ENCODE measurements at places on chromosomes 3 and 15. TPM values are rescaled to one million over a fixed set of nuclear protein-coding genes. Genes with fewer than 3 reads are reported as not detected.

The CAMP gene
- 0.98 TPM for polyA plus RNA-seq

DNA sequence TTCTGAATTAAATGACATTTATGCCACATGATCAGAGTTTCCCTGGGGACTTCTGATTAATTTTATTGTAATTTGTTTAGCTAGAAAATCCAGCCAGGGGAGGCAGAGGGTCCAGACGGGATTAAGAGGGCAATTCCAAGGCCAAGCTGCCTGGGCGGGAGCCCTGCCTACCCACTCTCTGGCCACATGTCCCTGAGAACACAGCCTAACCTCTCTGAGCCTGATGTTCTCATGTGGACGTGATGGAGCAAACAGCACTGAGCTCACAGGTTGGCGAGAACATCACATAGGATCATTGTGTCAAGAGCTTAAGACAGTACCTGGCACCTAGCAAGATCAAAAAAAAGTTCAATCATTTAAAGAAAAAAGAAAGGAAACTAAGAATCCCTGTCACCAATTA, 1.0 kb downstream of the LRRC2 start:
- DNase-seq, result no peak

DNA sequence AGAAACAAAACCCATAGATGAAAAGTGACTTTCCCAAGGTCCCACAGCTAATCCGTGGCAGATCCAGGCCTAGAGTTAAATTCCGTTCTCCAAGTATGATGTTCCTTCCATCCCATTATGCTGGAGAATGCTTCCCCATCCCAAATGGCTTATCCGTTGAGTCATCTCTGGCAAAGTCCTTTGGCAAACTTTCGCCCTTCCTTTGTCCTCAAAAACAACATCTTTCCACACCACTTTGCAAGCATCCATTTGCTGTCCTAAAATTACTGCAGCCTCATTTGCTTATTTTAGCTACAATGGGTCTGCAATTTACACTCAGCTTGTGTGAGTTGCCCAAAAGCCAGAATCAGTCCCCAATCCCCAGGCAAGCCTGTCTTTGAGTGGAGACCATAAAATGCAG, 304.0 kb upstream of the TLE3 start:
- DNase-seq, result peak; percentile 61

The ANKRD63 gene
- 0.40 TPM for polyA plus RNA-seq

DNA sequence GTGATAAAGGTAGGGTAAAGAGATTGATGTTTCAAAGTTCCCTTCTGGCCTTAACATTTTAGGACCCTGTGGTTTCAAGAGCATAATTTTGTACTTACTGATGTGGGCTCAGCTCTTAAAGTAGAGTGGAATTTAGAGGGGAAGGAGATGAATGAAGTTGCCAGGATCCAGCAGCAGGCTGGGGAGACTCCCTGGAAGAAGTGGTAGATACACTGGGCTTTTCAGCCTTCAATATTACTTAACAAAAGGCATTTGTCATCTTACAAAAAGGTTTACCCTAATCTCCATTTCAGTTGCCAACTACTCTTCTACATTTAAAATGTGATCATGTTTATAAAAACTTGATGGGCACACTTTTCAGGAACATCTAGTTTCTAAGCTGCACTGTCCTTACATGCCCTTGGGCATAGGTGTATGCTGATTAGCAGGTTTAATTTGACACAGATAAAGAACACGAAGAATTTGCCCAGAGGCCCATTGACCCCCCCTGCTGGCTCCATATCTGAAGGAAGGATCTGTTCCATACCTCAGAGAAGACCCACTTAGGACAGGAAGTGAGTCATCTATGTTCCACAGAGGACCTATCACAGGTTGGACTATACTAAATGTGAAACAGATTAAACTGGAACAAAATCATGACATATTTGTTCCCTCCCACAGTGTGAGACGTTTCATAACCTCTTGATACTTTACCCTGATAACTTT, 93.0 kb upstream of the LPP start:
- no peak for DNase-seq

- no peak for DNase-seq
Measured at GRCh38 chr3:38117163-38117716, 19.7 kb downstream of the ACAA1 start.

GRCh38 chr3:12430086-12430485, 54.2 kb upstream of the TSEN2 start:
- DNase-seq, result no peak

- no peak for DNase-seq
Measured at GRCh38 chr3:134911586-134912548, 116.8 kb downstream of the EPHB1 start.

- no peak for DNase-seq
Measured at GRCh38 chr3:44056446-44057240, 185.0 kb upstream of the TOPAZ1 start.

- peak; percentile 69 for DNase-seq
Measured at GRCh38 chr3:192917028-192917403, 640 bp downstream of the MB21D2 start.

GRCh38 chr15:42134617-42135245, 21.7 kb downstream of the PLA2G4F start:
- DNase-seq, result no peak

- no peak for DNase-seq
Measured at GRCh38 chr3:134699141-134699711, 48.4 kb upstream of the KY start.

DNA sequence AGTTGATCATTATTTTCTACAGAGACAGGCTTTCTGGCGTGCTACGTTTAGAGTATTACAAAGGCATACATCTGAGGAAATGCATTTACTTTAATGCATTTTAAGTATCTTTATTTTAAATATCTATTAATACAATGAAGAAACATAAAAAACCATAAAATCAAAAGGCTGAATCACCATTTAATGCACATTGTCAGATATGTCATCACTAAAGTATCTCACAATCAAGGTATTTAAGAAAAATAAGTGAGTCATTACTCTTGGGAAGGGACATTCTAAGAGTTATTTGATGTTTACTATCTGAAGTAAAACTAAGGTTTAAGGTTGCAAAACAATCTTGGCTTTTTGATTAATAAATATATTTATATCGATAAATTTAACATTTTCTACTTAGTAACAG, 102.2 kb downstream of the CTNNB1 start:
- no peak for DNase-seq

DNA sequence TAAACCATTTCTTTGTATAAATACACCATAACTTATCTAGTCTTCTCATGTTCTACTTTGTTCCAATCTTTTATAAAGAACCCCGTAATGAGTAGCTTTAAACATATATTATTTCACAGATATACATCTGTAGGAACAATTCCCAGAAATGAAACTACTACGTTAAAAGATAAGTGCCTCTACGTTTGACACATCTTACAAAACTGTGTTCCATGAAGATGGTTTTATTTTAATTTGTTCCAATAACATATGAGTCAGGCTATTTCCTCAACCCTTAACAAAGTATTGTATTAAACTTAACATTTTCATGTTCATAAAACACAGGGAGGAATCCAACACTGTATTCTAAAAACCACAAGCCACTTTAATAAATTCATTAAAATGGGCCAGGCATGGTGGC, 52.9 kb downstream of the TRPM7 start:
- no peak for DNase-seq

The TTLL13 gene
- polyA plus RNA-seq, result not detected

The MCF2L2 gene
- 0.21 TPM for polyA plus RNA-seq

- DNase-seq, result no peak
Measured at GRCh38 chr3:63387568-63387967, 109.5 kb downstream of the SYNPR start.

DNA sequence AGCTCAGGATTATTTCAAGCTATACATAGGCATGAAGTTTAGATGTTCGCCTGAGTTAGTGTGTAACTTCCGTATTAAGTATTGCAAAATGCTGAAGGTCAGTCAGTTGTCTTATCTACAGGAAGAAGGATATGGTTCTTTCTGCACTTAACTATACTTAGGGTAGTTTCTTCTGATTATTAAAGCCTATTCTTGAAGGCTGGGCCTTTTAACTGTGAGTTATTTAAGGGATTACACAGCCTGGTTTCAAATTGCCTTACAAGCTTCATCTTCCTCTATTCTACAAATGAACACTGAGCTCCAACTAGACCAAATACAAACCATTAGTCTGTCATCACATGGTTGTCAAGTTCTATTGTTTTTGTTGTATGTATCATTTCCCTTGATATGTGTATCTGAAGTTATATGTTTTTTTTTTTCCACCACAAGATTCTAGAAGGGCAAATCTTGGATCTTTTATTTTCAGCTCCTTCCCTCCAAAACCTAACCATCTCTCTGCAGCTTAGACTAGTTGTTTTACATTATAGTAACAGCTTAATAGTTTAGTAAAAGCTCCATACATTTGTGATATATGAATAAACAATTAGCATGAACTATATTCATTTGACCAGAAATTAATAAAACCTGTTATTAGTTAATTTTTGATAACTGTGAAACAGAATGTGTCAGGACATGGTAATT, 272.9 kb upstream of the KCNMB2 start:
- no peak for DNase-seq

DNA sequence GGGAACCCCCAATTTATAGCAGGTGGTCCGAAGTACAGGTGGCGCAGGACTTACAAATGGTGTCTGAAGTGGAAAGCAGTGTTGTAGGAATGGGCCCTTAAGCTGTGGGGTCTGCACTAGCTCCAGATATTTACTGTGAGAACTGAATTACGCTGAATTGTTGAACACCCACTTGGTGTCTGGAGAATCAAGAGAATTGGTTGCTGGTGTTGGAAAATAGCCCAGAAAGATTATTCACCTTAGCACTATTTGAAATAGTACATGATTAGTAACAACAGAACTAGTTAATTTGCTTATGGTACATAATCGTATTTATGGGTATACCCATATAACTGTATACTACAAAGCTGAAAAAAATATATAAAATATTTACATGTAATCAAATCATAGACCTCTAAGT, 64.8 kb downstream of the ADAM10 start:
- DNase-seq, result no peak

- DNase-seq, result no peak
Measured at GRCh38 chr3:136903899-136904298, 41.9 kb downstream of the NCK1 start.

DNA sequence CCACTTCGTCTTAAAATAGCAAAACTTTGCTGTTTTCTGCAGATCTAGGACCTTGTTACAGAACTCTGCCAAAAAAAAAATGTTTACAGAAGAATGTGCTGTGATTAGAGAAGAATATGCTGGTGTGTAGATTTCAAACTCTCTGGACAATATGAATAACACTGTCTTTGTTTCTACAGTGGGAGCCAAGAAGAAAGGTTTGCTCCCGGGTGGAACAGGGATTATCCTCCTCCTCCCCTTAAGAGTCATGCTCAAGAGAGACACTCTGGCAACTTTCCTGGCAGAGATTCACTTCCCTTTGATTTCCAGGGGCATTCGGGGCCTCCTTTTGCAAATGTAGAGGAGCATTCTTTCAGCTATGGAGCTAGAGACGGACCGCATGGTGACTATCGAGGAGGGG, 27.3 kb downstream of the RBM6 start:
- DNase-seq, result no peak

The PTPN23 gene
- 28.3 TPM for polyA plus RNA-seq

- DNase-seq, result no peak
Measured at GRCh38 chr3:123819949-123820348, 64.2 kb downstream of the MYLK start.

The CTXN2 gene
- polyA plus RNA-seq, result not detected

GRCh38 chr3:71010726-71011455, 572.6 kb downstream of the FOXP1 start:
- no peak for DNase-seq

DNA sequence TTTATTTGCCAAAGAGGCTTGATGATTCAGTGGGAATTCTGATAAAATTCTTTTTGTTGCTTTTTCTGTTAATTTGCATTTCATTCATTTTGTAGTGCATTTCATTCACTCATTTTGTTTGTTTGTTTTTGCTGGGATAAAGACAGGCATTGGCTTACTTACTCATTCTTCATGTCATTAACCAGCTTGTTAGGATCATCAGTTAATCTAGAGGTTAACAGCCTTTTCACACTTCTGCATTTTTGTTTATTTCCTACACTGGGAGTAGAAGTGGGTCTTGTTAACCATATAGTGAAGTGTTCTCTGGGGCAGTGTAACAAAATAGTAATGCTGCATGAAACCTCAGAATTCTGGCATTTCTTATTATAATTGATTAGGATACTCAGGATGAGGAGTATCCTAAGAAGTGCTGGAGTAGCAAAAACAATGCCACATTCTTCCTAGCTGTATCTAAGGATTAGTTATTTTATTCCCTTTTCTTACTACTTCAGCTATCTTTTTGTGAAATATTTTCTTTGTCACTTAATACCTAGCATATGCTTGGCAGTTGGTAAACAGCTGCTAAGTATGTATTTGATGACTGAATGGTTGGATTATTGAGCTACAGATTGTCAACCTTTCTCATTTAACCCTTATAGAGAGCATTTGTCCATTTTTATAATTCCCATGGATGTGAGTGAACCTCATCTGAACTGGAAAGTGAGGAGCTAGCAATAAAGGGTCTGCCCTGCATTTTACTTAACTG, 135.7 kb upstream of the LRRFIP2 start:
- DNase-seq, result no peak

The FHIT gene
- 5.5 TPM for polyA plus RNA-seq

DNA sequence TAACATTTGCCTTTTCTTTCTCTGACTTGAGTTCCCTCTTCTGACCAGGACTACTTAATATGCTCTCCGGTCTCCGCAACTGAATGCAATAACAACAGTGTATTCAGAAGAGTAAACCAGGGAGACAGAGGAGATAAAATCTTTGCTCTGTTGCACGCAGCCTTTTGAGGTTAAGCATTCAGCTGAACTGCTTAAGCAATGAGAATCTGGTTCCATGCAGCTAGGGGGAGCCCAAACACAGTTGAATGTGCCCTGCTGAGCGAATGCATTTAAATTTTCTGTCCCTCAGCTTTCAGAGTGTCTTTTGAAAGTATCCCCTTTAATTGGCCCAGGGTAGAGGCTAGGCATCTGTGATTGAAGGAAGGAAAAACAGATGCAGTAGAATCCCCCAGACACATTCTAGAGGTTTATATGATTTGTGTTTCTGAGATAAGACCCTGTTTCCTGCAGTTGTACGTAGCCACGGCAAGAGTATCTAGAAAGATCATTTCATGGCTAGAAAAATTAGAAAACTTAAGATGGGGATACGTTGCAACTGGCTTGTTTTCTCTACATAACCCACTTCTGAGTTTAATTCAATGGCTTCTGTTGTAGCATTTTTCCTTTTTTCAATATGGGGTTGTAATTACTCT, 309.6 kb downstream of the TUSC7 start:
- DNase-seq, result peak; percentile 72

- no peak for DNase-seq
Measured at GRCh38 chr3:128427872-128428822, 38.5 kb downstream of the DNAJB8 start.

GRCh38 chr3:53269888-53270880, 14.4 kb upstream of the TKT start:
- DNase-seq, result peak; percentile 61

The CFAP91 gene
- 1.1 TPM for polyA plus RNA-seq

- peak; percentile 23 for DNase-seq
Measured at GRCh38 chr3:68483601-68484000, 448.7 kb downstream of the TAFA4 start.

The SCN11A gene
- 4.0 TPM for polyA plus RNA-seq

GRCh38 chr3:67083277-67083676, 85.2 kb downstream of the KBTBD8 start:
- DNase-seq, result no peak

Measured in hindlimb muscle (tissue), 1 donor.